ENCODE measurements at places on chromosomes 12 and 14.

DNA sequence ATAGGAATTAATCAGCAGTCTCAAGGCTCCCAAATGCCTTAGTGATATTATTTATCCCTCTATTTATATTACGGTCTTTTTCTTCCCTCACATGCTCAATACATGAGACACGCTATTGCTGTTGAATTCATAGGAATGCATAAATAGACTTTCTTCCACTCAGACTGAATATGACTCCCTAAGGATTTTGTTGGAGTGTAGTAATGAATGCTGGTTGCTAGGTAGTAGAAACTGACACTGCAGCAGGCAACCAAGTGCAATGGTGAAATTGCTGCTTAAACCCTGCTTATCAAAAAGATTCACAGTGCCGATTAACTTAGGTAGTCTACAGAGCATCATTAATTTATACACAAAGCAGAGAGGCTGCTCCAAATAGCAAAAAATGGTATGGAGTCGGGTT is 168.2 kb downstream of the KCNC2 start:
- DNase-seq, result no peak

GRCh38 chr12:40635141-40635731 is 57.0 kb upstream of the CNTN1 start:
- DNase-seq, result peak; percentile 40

- no peak for DNase-seq
These were observed 117.6 kb upstream of the GARIN6 start for GRCh38 chr12:99529966-99530365.

- no peak for DNase-seq
These were observed 126.9 kb upstream of the RAP1B start for GRCh38 chr12:68483592-68484383.

Measured in NCI-H1105 (cell line).